Activated CD4-positive, alpha-beta T cell treated with anti-CD3 and anti-CD28 coated beads, Interleukin-2, amount 10 ng/mL, durations not matched to agents 24 days and 14 days (primary cell): ENCODE measurements at places on chromosomes 6 and 20.

DNA sequence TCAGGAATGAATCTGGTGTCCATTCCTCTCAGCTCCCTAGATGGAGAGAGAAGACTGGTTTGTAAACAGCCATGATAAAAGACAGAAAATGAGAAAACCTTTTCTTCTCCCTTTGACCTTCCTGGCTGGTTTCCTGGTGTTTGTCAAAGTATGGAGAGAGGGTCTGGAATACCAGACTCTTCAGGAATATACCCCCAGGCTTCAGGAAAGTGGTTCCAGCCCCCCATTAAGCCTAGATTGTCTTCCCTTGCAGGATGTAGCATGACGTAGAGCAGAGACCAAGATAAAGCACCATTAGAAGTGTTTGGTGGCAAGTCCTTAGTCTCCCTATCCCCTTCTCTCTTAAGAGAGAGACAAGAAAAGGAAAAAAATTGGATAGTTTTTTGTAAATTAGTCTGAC, 51.1 kb downstream of the EIF2S2 start:
- no peaks in the 10 kb centered on the region for H3K27me3 ChIP-seq
- no peak for DNase-seq
- peak overlapping the region; percentile 7 for H3K27ac ChIP-seq
- H3K4me1 ChIP-seq, result peaks cover 34% of the 10 kb centered on the region

DNA sequence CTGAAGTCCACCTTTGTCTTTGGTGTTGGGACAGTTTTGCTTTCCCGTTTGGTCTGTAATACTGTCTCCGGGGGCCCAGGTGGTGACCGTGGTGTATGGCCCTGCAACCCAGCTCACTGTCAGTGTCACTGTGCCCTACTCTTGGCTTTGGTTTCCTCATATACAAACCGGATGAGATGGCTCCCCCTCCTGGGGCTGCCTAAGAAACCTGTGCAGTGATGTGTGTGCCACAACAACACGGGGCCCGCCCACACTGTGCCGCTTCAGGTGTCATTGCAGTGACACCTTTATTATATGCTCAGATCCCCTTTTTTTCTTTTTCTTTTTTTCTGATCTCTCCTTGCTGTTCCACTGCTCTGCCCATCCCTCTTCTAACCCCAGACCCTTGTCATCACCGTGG, 73.9 kb downstream of the RAMACL start:
- H3K27me3 ChIP-seq, result no peaks in the 10 kb centered on the region
- peaks cover 5% of the 10 kb centered on the region for H3K4me1 ChIP-seq
- H3K4me3 ChIP-seq, result no peak overlapping the region

DNA sequence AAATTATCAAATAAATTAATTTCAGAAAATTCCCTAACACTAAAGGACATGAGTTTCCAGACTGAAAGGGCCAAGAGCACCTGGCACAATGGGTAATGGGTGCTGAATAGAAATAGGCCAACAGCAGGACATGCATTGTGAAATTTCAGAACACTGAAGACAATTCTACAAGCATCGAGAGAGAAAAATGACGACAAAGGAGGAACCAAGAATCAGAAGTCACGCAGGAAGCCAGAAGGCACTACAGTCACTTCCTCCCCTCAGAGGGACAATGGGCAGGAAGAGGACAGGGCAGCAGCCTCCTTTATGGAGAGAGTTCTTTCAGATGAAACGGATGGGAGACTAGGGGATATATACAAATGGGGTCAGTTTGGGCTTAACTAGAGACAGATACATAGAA, 29.6 kb downstream of the PCNA start:
- peak overlapping the region; percentile 4 for H3K4me3 ChIP-seq
- H3K4me1 ChIP-seq, result peaks cover 16% of the 10 kb centered on the region
- H3K27ac ChIP-seq, result peak overlapping the region; percentile 82
- H3K27me3 ChIP-seq, result no peaks in the 10 kb centered on the region

GRCh38 chr6:35736253-35736894, 458 bp upstream of the ARMC12 start:
- H3K4me1 ChIP-seq, result peaks cover 30% of the 10 kb centered on the region
- H3K4me3 ChIP-seq, result no peak overlapping the region
- H3K27me3 ChIP-seq, result no peaks in the 10 kb centered on the region
- peak; percentile 96 for DNase-seq
- no peak overlapping the region for H3K27ac ChIP-seq
- no peaks in the 10 kb centered on the region for H3K36me3 ChIP-seq

GRCh38 chr6:21847711-21848480, 254.3 kb downstream of the SOX4 start:
- DNase-seq, result no peak
- H3K27ac ChIP-seq, result no peak overlapping the region
- no peak overlapping the region for H3K4me3 ChIP-seq
- H3K27me3 ChIP-seq, result no peaks in the 10 kb centered on the region

- no peak overlapping the region for H3K27ac ChIP-seq
- H3K4me1 ChIP-seq, result peaks cover 11% of the 10 kb centered on the region
- H3K27me3 ChIP-seq, result peaks cover 20% of the 10 kb centered on the region
- no peaks in the 10 kb centered on the region for H3K36me3 ChIP-seq
- DNase-seq, result peak; percentile 73
Observed at GRCh38 chr6:17584241-17584803, 15.8 kb upstream of the FAM8A1 start.

DNA sequence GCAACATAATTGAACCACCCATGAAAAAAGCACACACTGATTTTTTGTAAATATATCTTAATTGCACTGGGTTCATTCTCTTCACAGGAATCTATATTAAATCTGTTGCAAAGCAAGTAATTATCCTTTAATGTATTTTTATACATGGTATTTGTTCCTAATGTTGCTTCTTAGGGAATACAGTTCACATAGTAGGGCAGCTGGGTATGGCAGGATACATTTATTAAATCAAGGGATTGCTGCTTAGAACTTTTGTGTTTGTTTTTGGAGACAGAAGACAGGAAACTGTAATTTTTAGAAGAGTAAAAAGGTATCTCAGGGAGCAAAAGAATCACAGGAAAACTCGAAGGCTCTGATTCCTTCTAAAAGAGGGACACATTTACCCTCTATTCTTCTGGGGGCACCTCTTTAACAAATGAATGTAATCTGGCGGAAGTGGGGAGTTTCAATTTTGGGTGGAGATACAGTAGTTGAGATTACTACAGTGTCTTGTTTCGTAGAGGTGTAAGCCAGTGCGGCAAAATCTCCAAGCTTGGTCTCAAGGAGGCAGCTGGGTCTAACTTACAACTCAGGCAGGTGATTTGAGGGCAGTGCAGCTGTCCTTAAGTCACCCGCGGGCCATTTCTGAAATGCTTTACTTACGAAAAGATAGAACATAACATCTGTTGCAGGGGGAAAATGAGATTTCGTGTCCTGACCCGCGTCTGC, 812 bp upstream of the SMIM13 start:
- H3K4me3 ChIP-seq, result peak overlapping the region; percentile 92
- peaks cover 3% of the 10 kb centered on the region for H3K36me3 ChIP-seq
- H3K27me3 ChIP-seq, result peaks cover 2% of the 10 kb centered on the region
- DNase-seq, result no peak

DNA sequence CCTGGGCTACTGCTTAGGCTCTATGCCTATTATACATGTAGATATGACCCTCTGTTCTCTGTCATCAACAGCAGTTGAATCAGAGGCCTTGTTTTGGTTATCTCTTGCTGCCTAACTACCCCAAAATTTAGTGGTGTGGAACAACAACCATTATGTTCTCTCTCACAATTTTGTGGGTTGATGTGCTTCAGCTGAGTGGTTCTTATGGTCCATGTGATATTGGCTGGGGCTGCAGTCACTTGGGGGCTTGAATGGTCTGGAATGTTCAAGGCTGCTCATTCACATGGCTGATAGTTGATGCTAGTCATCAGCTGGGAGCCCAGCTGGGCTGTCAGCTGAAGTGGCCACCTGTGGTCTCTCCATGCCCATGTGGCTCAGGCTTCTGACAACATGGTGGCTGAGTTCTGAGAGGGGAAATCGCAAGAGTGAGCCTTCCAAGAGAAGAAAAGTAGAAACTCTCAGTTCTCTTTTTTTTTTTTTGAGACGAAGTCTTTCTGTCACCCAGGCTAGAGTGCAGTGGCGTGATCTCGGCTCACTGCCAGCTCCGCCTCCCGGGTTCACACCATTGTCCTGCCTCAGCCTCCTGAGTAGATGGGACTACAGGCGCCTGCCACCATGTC, 47.8 kb downstream of the SHLD1 start:
- H3K4me3 ChIP-seq, result no peak overlapping the region
- no peak for DNase-seq
- peaks cover 7% of the 10 kb centered on the region for H3K36me3 ChIP-seq
- H3K27ac ChIP-seq, result no peak overlapping the region
- H3K4me1 ChIP-seq, result no peaks in the 10 kb centered on the region

GRCh38 chr20:58883241-58883691, 30.8 kb downstream of the GNAS start:
- no peak overlapping the region for H3K4me3 ChIP-seq
- no peaks in the 10 kb centered on the region for H3K36me3 ChIP-seq
- DNase-seq, result no peak
- H3K4me1 ChIP-seq, result peaks cover 21% of the 10 kb centered on the region

- peak overlapping the region; percentile 97 for H3K4me3 ChIP-seq
- DNase-seq, result no peak
- H3K4me1 ChIP-seq, result peaks cover 32% of the 10 kb centered on the region
Observed at GRCh38 chr6:8435845-8436168, 462 bp upstream of the SLC35B3 start.
